MV-4-11 (cell line): ENCODE measurements at places on chromosomes 2 and 18.
A peak's percentile ranks its signal among the peaks of the same experiment; 100 is the strongest.

- DNase-seq: no peak
These were observed 5.9 kb upstream of the ANKRD39 start for GRCh38 chr2:96863575-96864342.

DNA sequence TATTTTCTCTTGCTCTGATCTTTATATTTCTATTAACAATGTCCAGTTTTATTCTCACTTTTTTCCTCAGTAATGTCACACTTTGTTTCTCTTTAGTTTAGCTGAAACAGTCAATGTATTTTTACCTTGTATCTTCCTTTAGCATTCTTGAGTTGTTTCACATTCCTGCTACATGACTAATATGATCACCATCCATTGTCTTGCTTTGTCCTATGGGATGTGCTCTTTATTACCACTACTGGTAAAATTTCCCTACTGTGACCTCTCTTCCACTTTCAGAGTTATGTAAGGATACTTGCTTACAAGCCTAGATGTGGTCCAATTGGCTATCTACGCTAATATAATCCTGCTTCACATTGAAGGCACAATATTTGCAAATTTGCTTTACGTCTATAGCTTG lies 457.9 kb downstream of the PIK3C3 start:
- no peak for DNase-seq

GRCh38 chr18:57965246-57965645 lies 78.8 kb upstream of the NEDD4L start:
- peak; percentile 64 for DNase-seq

- DNase-seq: no peak
These were observed 56.8 kb downstream of the RNF144A start for GRCh38 chr2:6973895-6974545.
